ENCODE measurements at places on chromosomes 7 and 10.

GRCh38 chr10:65898055-65898454 lies 1027.8 kb upstream of the LRRTM3 start:
- no peak for DNase-seq

DNA sequence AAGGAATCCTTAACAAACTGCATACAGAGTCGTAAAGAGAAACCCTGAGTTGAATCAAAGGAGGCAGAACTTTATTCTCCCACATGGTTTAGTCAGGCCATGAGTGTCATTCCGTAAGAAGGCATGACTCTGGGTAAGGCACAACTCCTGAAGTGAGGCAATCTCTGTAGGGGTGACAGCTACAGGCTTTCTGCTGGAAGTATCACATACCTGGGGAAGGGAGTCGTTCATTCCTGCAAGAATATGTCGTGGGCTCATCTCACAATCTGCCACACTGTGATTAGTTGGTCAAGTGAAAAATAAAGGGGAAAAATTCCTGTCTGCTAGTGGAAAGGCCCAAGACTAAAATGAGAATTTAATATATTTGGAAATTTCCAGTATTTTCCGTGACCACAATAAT lies 392.6 kb downstream of the POM121L12 start:
- DNase-seq: no peak

GRCh38 chr10:112526139-112526538 lies 79.1 kb downstream of the VTI1A start:
- DNase-seq: no peak

GRCh38 chr10:130140425-130140824 lies 4.2 kb downstream of the GLRX3 start:
- DNase-seq: no peak

GRCh38 chr7:108628678-108629077 lies 59.0 kb downstream of the DNAJB9 start:
- DNase-seq: no peak

DNA sequence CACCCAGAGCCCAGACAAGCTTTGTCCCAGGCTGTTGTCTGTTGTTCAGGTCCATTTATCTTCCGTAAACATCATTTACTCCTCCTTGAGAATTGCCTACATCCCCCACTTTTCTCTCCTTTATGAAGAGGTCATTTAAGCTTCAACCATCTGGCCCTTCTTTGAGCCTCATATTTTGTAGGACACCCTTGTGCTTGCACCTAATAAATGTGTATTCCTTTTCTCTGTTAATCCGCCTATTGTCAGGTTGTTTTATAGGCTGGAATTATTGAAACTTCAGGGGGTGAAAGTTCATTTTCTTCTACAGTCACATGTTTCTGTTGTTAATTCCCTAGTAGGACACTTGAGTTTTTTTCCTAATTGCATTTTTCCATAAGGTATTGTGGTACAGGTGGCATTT lies 19.6 kb upstream of the CTTNBP2 start:
- no peak for DNase-seq

- no peak for DNase-seq
Observed at GRCh38 chr10:95730233-95730632, 25.7 kb upstream of the ENTPD1 start.

DNA sequence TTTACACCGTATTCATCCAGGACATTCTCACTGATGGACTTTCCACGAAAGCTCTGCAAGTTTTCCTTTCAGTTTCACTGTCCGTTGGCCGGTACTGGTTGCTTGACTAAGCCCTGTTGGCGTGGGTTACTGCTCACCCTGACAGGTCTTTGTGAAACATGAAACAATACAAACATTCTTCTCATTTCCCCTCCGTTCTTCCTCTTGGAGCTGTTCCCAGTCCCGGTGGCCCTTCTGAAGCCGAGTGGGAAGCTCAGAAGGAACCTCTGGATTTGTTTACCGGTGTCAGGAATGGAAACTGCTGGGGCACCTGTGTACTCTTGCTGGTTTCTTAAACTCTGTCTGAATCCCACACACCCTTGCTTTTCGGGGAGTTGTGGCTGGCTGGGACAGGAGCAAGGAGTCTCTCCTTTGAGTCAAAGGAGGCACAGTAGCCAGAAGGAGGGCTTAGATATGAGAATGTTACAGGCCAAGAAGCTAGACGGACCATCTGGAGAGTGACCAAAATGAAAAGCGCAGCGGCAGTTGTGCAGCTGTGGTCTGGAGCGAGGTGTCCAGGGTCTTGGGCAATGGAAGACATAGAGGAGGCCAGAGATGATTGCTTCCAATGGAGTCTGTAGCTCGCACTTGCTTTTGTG lies 45.7 kb downstream of the LYZL2 start:
- peak; percentile 87 for DNase-seq

DNA sequence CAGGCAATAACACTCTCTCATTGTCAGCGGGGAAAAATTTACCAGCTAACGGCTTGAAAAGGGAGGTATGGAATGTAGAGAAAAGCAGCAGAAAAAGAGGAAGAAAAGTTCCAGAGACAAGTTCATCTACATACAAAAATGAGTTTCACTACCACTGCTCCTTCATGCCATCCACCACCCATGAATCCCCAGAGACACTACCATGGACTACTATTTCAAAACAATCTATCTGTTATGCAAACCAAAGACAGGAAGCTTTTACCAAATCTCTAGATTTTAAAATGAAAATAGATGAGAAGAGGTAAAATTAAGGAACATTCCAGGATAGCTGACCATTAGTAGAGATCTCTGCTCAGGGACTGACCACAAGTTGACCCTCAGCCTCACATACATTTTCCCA lies 189.0 kb upstream of the GRM3 start:
- DNase-seq: no peak

DNA sequence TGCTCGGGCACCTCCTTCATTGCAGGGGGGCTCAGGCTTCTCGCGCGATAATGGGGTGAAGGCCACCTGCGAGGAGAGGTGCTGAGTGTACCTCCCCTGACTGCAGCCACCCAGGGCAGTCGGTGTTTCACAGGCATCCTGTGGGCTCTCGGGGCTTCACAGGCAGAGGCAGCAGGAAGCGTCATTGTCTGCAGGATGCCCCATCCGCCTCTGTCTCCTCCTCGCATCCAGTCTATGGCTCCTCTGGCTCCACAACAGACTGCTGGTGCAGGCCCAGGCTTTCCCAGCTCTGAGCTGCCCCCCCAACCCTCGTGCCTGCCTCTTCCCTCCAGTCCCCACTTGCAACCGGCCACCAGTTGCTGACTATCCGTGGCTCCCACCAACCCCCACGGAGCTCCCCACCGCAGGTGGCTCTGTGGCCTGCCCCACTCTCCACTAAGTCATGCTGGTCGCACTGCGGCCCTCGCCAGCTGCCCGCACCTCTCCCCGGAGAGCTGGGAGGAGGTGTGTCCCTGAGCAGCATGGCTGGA lies 36.5 kb downstream of the CAMK2B start:
- no peak for DNase-seq

- no peak for DNase-seq
Observed at GRCh38 chr7:24192053-24192452, 91.9 kb upstream of the NPY start.

- no peak for DNase-seq
Observed at GRCh38 chr7:6571160-6571779, 6.0 kb upstream of the ZDHHC4 start.

DNA sequence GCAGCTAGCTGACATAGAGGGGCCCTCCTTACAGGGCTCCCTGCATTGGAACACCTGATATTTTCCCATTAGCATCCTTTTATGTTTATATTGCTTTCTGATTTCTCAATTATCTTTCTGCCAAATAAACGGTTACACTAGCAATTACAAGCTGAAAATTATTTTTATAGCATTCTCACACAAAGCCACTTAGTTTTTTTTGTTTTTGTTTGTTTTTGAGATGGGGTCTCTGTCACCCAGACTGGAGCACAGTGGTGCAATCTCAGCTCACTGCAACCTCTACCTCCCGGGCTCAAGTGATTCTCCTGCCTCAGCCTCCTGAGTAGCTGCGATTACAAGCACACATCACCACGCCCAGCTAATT lies 9.9 kb upstream of the ZC3HAV1 start:
- DNase-seq: no peak

GRCh38 chr10:51832652-51833383 lies 133.4 kb upstream of the CSTF2T start:
- no peak for DNase-seq

DNA sequence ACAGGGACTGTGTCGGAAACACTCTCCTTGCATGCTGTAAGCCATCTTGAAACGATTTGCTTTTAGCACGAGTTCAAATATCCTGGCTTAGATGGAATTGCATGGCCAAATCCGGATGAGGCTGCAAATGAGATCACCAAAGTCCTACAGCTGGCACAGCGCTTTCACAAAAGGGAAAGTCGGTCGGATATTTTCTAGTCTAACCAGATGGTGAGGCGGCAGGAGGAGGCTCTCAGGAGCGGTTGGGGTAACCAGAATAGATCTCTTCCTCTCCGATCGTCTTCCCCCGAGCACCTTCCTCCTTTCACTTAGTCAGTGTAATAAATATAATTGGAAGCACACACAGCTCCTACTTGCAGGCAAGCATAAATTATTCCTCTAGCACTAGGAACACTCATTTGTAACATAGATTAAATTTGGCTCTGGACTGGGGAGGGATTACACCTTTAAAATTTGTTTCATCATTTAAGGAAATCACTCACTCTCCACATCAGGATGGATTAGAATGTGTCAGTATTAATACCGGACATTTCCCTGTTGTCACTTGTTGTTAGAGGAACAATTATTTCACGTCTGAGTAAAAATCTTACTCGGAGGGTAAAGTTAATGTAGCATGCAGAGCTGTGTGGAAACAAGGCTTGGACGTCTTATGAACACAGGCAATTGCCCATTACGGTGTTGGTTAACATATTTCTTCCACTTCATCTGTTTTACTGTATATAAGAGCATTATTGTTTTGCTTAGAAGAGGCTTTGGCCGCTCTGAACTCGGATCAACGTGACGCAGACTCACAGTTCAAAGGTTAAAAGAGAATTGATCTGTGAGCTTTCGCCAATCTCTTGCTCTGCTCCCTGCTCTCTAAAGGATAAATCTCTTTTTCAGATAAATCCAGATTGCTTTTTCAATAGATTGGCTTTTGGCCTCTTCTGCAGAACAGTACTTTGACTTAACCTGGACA lies 857.9 kb downstream of the TYW1 start:
- DNase-seq: no peak

- no peak for DNase-seq
Observed at GRCh38 chr7:134029-134428, 58.3 kb upstream of the FAM20C start.

GRCh38 chr10:122984708-122985107 lies 4.5 kb downstream of the PSTK start:
- no peak for DNase-seq

- DNase-seq: no peak
Observed at GRCh38 chr7:64879800-64880199, 23.3 kb upstream of the ZNF273 start.

- no peak for DNase-seq
Observed at GRCh38 chr10:86388119-86388704, 21.6 kb upstream of the GRID1 start.

DNA sequence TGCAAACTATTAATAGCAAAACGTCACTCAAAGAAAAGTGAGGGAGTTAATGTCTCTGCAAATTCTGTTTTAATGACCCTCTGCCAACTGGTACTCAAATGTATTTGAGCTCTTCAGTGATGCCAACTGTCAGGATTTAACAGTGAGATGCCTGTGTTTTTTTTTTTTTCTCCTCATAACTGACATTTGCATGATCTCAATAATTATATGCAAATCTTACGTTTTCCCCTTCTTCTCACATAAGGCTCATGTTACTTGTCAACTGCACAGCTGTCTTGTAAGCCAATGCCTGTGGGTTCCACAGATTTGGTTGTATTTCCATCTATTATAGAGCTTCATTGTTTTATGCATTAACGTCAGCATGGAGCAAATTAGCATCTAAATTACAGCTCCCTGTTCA lies 38.2 kb downstream of the PPP1R3A start:
- no peak for DNase-seq

DNA sequence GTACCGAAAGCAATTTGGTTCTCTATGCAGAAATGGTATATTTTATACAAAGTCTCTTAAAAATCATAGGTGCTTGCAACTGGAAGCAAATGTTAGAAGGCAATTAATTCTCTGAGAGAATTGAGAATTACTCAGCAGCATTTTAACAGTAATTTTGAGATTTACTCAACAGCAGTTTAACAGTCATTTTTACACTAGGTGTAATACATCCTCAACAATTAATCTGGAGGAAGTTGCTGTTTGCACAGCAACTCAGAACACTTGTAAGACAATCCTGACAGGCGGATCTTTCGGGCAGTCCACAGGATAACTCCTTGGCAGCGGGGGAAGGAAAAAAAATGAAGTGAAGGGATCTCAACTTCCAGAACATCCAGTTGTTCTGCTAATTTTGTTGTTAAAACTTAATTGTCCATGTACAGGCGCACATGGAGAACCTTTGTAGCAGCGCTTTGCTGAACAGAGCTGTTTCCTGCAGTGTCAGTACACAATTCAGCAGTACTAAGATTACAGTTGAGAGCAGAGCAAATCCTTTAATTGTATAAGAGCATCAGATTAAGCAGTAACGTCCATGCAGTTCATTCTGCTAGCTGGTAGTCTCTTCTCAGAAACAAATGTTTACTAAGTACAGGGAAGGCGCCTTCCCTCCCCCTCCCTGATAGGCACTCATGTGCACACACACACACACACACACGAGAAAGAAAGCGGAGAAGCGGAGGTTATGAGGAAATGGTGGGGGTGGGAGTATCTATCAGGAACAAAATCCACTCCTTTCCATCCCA lies 43.8 kb downstream of the ENO4 start:
- DNase-seq: no peak

- no peak for DNase-seq
Observed at GRCh38 chr10:28467615-28468014, 65.3 kb upstream of the WAC start.

Data from left colon (tissue), 2 donors.